Stimulated activated CD8-positive, alpha-beta memory T cell treated with anti-CD3 and anti-CD28 coated beads, Interleukin-7, amount 100 ng/mL, for 1 hour (primary cell): ENCODE measurements at places on chromosomes 6 and 20.

DNA sequence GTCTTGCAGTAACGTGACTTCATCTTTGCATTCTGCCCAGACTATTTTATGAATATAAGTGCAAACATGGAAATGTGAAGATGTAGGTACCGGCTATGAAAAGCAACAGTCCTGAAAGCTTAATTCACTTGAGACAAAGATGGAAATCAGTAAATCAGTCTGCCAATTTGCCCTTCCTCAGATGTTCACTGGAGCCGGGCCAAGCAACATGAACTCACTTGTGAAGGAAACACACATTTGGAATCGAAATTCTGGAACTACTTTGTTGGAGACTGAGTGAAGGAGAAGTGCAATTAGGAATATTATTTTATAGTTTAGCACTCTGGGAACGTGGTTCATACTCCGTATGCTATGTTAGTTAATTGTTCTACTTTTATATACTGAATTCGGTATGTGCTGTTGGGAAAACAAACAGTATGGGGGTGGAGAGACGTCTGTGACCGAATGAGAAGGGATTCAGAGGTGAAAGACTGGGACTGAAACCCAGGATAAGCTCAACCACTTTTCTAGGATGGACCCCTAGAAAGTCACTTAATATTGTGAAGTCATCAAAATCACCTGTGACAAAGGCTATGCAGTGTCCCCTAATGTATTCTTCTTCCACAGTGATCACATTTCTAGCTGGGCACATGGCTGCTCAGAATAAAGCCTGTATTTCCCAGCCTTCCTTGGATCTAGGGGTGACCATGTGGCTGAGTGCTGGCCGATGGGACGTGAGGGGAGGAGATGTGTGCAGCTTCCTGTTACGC lies 95.5 kb downstream of the PREX1 start:
- DNase-seq, result no peak

DNA sequence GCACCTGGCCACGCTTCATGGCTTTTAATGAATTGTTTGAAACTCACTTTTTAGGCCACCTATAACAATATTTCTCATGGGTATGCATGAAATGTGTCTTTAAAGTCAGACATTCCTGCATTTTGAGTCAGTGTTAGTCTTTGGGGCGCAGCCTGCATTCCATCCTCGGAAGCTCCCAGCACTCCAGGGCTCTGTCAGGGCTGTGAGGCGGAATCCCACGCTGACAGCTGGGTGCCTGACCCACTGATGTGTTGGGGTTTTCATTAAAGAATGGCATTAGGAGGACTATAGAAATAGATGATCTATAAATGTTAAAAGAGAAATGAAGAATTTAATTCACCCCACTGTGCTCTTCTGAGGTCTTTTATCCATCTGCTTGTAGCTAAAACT lies 16.2 kb upstream of the CLDN20 start:
- DNase-seq, result no peak

DNA sequence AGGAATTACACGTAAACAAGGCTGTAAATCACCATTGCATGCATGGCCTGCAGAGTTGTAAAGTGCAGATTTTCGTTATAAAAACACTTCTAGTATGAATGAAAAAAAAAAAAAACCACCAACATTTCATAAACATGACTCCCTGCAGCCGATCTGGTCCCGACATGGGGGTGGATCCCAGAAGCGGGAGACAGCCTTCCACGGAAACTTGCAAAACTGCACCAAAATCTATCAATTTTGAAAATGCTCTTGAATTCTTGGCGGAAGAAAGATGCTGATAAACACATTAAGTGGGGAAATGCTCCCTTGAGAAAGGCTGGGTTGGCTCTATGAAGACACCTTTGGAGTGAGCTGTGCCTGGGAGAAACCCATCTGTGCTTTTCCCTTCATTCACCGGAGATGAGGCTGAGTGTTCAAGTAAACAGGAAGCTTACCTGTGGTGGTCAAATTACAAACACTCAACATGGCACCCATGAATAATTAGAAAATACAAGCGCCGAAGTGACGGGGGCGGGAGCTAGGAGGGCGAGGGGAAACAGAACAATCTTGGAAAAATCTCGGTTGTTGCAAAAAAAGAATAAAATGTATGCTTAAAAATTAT lies 845 bp upstream of the ANKRD60 start:
- no peak for DNase-seq

GRCh38 chr6:90677440-90677839 lies 90.6 kb upstream of the MAP3K7 start:
- no peak for DNase-seq

GRCh38 chr20:10288954-10289646 lies 70.5 kb downstream of the SNAP25 start:
- no peak for DNase-seq

DNA sequence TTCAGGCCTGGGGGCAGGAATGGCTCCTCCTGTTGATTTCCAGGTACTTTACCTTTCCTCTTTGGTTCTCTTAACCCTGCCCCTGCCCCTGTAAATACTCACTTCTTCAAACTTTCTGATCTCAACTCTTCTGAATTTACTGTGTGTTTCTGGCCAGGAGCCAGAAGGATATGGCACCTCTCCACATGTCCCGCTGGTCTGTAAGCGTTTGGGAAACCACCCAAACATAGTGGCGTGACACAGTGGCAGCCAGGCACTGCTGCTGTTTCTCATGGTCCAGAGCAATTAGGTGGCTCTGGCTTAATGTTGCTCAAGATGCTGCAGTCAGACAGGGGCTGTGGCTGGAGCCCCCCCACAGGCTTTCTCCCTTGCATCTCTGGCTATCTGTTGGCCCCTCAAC lies 374.5 kb downstream of the RNGTT start:
- no peak for DNase-seq

DNA sequence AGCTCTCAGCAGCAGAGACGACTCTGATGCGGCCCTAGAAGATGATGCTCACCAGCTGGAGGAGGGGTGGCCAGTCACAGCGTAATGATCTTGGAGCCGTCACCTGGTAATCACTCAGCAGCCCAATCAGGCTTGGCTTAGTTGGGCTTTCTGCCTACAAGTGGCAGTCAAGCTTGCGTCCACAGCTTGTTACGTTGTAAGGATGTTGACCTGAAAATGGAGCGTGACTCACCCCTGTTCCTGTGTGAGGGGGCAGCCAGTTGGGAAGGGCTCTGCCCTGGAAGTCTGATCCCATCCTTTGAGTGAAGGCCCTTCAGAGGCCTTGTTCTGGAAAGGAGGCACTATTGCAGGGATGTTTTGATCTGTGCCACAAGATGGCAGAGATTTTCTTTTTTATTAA lies 49.8 kb downstream of the SPATA2 start:
- DNase-seq, result no peak

DNA sequence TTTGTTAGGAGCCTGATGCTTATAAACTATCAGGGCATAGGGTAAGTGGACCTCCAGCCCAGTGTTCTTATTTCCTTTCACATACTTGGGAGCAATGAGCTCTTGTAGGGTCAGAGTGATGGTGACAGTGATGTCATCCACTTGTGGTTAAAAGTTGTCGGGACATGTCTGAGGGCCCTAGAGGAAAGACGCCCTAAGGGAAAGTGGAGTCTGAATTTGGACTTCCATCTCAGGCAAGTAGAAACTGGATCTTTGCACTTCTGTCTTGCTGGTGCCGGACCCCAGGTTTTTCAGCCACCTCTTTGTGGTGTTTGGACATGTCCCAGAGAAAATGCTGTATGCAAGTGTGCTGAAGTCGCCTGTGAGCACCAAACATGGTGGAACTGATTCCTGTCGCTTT lies 900.5 kb downstream of the C6orf118 start:
- DNase-seq, result no peak

DNA sequence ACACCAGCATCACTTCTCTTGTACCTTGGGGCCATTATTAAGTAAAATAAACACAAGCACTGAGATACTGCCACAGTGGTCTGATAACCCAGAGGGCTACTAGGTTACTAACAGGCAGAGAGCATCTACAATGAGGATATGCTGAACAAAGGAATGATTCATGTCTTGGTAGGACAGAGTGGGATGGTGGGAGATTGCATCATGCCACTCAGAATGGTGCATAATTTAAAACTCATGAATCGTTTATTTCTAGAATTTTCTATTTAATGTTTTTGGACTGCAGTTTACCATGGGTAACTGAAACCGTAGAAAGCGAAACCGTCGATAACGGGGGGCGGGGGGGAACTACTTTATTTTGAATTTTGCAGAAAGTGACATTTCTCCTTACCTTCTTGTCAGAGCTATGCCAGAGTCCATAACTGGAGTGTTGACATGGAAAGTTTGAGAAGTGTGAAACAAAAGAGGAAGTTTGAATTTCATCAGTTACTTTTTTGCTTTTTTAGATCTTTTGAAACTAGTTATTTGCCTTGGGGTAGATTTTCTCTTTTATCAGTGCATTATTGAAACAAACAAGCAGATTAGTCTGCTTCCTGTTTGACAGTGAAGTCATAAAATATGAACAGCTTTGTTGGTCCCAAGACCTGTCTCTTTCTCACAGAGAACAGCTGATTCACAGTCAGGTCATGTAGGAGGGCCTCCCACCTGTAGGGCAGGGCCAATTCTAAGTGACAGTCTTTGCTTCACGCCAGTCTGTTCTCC lies 124.9 kb downstream of the KLHL32 start:
- no peak for DNase-seq

DNA sequence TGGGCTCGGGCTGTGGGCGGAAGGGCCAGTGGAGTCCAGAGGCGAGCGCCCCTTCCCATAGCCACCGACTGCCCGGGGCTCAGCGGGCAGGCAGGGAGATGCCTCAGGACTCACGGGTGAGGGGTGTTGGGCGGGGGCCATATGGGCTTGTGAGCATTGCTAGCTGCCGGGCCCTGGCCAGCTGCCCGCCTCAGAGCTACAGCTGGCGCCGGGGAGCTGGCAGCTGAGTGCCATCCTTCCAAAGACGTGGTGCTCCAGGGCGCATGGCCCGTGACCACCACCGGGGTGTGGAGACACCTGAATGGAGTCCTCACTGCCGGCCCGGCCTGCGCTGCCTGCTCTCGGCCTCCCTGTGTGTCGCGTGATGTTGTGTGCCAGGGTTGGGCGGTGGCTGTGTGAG lies 10.6 kb upstream of the RBBP8NL start:
- DNase-seq, result no peak

DNA sequence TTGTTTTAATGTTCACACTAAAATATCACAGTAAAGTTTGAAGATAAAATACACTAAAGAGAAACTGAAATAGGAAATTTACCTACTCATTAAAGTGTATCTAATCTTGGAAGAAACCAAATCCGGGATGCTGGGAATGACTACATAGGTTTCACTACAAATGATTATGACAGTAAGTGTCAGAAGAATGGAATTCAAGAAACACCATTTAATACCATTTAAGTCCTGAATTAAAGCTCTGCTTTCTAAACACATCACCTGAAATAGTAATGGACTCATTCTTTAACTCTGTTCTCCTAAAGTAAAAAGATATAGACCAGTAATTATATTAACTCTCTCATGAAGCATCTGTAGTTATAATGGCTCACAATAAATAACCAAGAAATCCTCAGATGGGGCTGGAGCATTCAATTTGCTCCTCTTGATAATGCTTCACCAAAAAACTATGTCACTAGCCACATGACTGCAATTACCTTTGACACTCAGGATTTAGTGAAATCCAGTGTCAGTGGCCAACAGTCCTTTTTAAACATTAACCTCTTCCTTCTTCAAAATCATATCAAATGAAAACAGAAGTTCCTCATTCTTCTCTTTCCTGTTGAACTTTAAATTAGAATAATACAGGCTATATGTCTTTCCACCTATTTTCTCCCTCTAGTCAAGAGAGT lies 41.4 kb downstream of the MAP7 start:
- DNase-seq, result no peak

DNA sequence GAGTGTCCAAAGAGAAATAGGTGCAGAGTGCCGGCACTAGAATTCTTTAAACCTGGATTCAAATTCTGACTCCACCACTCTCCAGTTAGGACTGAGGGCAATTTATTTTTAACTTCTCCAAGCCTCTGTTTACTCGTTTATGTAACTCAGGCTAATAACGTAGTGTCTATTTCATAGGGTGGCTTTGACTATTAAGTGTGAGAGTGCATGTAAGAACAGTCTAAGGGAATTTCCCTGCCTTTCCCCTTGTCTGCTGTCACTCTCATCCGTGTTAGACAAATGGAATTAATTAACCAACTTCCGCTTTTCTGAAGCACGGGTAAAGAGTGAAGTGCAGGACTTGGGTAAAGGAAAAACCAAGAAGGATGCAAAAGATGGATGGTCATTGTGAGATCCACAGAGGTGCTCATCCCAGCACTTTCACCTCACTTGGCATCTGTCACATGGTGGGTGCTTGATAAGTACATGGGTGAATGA lies 4.1 kb upstream of the ZKSCAN8 start:
- DNase-seq, result no peak

GRCh38 chr20:63177134-63177784 lies 38.7 kb downstream of the YTHDF1 start:
- DNase-seq, result no peak

- DNase-seq, result no peak
These were observed 1359.4 kb upstream of the GJE1 start for GRCh38 chr6:140773276-140773675.

DNA sequence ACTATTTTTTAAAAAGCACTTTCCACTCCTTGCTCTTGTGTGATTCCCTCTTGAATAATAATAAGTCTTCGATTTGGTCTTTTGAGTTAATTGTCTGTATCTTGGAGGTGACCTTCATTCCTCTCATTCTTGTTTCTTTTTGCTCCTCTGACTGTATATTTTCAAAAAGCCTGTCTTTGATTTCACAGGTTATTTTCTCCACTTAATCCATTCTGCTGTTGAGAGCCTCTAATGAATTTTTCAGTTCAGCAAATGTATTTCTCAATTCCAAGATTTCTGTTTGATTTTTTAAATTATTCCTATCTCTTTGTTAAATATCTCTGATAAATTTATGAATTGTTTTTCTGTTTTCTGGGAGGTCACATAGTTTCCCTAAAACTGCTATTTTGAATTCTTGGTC lies 21.7 kb upstream of the KIAA1586 start:
- no peak for DNase-seq

- no peak for DNase-seq
These were observed 14.8 kb upstream of the CHMP4B start for GRCh38 chr20:33796263-33796906.

DNA sequence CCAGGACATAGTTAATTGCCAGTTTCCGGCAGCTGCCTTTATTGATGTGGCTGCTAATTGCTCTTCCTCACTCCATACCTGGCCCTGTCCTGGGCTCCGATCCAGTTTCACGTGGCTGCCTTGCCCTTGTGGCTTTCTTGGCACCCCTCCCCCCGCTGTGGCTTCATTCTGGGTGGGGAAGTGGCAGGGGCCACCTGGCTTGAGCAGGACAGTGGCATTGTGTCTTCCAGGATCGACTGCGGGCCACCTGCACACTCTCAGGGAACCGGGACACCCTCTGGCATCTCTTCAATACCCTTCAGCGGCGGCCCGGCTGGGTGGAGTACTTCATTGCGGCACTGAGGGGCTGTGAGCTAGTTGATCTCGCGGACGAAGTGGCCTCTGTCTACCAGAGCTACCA lies 10.8 kb downstream of the MAVS start:
- no peak for DNase-seq

DNA sequence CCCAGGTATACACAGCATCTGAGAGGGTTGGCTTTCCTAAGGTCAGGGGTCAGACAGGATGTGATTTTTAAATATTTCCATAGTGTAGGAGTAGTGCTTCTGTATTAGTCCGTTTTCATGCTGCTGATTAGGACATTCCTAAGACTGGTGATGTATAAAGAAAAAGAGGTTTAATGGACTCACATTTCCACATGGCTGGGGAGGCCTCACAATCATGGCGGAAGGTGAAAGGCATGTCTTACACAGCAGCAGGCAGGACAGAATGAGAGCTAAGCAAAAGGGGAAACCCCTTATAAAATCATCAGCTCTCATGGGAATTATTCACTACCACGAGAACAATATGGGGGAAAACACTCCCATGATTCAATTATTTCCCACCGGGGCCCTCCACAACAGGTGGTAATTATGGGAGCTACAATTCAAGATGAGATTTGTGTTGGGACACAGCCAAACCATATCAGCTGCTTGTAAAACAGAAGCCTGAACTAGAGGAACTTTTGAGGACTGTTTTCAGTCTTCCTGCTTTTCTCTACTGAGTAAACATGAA lies 91.0 kb upstream of the MEI4 start:
- no peak for DNase-seq
